Mesendoderm (in vitro differentiated cells): ENCODE measurements at places on chromosomes 5 and 9.

- DNase-seq = peak; percentile 95
These were observed 118.8 kb downstream of the CDC42SE2 start for GRCh38 chr5:131382407-131383395.

- DNase-seq = no peak
These were observed 61.7 kb upstream of the SHB start for GRCh38 chr9:38130724-38131123.

DNA sequence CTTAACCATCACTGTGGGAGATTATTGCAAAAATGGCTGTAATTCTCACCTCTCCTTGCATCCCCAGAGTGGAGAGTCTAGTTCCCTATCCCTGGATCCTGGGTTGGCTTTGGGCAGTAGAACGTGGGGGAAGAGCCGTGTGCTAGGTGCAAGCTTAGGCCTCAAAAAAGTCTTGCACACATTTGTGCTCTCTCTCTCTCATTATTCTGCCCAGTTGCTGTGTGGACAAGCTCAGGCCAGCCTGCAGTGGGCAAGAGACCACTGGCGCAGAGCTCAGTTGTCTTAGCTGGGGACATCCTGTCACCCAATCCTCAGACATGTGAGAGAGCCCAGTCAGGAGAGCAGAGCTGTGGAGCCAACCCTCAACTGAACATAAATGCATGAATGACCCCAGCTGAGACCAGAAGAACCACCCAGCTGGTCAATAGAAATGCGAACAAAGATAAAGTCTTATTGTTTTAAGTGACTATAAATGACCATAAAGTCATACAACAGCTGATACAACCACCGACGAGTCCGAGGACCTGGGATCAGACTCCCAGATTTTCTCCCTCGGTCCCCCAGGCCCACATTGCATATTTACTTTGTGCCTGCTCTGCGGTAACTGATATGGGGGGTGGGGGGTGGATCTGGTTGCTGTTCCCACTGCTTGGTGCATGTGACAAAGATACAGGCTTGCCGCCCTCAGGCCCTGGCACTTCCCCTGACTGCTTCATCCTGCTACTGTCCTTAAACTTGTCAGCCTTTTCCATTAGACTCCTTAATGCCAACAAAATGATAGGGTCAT, 166.4 kb upstream of the MVB12B start:
- peak; percentile 7 for DNase-seq

DNA sequence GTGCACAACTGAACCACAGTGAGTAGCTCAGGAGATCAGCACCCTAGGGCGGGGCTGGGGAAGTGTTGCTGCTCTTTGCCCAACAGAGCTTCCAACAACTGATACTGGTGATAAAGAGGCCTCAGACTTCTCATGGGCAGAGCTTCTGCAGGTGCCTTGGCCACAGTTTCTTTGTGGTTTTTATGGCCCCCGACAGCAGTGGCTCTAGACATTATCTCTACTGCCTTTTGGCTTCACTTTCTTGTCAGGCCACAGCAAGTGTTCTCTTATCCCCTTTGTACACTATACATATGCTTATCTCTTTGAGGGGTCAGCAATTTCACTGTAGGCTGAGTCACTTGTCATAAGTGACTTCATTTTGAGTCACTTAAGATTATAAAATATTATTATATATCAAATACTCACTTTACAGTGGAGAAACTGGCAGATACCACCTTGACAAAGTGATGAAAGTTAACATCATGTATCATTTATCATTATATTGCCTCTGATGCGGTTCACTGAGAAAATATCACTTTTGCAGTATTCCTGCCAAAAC, 90.9 kb upstream of the COX7C start:
- no peak for DNase-seq

- DNase-seq = no peak
These were observed 281.9 kb upstream of the TUSC1 start for GRCh38 chr9:25960178-25960577.

DNA sequence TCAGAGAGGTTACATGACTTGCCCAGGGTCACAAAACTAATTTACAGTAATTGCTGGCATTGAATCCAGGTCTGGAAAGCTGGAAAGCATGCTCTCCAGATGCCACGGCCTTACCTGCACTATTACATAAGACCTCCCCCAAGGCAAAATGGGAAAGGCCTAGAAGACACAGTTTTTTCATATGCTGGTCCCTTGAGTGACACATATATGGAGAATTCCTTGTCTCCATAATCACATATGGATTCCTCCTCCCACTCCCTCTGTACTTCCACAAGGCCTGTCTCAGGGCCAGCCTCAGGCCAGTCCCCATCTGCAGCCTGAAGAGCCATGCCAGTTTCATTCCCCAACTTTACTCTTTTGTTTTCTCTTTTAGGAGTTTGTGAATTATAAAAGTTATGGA, 28.6 kb upstream of the MEIKIN start:
- no peak for DNase-seq

GRCh38 chr5:127926974-127927373, 156.6 kb upstream of the SLC12A2 start:
- DNase-seq = no peak

DNA sequence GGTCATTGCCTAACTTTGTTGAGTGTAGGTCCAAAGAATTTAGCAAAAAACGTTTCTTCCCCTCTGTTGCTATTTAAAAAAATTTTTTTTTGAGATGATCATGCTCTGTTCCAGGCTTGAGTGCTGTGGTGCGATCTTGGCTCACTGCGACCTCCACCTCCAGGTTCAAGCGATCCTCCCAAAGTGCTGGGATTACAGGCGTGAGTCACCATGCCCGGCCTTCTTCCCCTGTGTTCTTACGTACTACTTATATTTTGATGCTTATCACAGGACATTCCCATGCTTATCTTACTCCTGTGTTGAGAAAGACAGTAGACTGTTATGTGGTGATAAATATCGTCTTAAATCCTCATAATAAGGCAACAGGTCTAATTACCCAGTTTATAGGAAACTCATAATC, 2.5 kb downstream of the ACER2 start:
- no peak for DNase-seq

DNA sequence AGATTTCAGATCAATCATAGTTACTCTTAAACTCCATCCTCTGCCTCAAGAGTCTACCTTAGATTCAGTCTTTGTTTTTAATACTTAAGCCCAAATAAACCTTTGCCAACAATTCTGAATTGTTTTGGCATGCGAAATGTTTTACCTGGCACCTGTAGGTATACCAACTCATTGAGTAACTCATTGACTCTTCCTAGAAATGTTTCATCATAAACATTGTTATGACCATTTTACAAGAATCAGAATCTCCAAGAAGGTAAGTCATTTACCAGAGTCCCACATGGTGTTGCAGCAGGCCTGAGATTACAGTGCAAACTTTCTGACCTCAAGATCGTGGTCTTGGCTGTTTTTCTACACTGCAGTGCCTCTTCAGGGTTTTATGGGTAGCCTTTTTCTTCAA, 750.4 kb downstream of the BRINP1 start:
- no peak for DNase-seq

DNA sequence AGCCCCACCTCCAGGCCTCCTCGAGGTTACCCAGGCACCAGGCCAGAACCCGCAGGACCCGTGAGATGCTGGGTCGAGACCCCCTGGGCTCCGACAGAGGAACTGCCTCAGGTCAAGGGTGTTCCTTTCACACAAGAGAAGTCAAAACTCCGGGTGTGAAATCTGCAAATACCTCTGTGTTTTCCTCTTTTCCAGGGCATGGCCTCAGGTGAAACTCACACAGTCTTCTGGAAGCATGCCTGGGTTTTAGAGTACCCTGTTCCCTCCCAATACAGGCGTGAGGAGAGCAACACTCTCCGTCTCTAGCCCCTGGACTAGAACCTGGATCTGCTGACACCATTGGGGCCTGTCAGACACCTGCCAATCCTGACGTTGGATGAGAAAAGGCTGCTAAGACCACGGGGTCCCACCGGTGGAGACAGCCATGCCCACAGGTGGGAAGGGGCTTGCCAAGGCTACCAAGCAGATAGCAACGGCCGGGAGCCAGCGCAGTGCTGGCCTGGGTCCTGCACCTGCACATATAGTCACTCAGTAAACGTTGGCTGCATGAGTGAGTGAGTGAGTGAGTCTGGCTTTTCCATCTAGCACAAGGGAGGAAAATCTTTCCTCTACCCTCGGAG, 182.0 kb upstream of the PPP1R26 start:
- no peak for DNase-seq
